ENCODE measurements at places on chromosomes 11 and 22.

- DNase-seq, result no peak
These were observed 361.1 kb downstream of the ETS1 start for GRCh38 chr11:128226106-128226716.

DNA sequence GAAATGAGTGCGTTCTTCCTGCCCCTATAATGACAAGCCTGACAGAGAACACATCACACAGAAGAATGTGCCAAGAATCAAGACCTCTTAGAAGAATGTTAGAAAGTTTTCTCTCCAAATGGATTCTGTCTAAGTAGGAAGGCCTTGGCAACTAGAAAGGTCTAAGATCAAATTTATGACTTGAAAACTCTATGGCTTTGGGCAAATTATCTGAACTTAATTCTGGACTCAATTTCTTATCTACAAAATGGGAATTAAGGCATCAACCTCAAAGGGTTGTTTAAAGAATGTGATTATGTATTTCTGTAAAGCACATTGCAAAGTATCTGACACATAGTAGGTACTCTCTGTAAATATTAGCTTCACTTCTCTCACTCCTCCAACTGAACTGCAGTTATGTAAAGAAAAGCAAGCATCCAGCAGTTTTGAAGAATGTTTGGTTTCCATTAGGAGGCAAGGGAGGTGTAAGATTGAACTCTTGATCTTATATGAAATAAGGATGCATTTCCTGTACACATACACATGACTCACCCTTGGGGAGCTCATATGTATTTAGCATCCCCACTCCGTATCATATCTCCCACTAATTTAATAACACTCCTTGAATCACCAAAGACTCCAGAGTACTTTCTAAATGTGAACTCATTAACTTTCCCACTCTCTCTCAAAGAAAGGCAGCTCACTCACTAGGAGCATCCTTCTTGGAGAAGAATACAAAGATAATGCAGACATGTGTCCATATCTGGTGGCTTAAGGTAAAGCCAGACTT is 77.6 kb downstream of the ETS1 start:
- no peak for DNase-seq

- DNase-seq, result no peak
These were observed 31.2 kb upstream of the RBMXL2 start for GRCh38 chr11:7057641-7058040.

GRCh38 chr11:126840975-126841374 is 159.6 kb downstream of the KIRREL3 start:
- no peak for DNase-seq

DNA sequence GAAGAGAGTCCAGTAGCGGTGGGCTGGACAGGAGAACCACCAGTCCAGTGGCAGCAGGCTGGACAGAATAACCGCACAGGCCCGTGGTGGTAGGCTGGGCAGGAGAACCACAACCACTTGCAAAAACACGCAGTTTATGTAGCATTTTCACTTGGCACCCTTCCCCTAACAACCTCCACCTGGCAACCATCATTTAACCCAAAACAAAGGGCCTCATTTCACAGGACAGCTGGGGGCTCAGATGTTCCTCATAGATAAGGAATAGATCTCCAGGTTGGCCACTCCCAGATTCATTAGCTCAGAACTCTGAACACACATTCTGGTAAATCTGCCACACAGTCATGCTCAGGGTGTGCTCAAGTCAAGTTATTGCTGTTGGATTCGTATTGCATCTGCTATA is 41.2 kb downstream of the SYTL2 start:
- DNase-seq, result no peak

DNA sequence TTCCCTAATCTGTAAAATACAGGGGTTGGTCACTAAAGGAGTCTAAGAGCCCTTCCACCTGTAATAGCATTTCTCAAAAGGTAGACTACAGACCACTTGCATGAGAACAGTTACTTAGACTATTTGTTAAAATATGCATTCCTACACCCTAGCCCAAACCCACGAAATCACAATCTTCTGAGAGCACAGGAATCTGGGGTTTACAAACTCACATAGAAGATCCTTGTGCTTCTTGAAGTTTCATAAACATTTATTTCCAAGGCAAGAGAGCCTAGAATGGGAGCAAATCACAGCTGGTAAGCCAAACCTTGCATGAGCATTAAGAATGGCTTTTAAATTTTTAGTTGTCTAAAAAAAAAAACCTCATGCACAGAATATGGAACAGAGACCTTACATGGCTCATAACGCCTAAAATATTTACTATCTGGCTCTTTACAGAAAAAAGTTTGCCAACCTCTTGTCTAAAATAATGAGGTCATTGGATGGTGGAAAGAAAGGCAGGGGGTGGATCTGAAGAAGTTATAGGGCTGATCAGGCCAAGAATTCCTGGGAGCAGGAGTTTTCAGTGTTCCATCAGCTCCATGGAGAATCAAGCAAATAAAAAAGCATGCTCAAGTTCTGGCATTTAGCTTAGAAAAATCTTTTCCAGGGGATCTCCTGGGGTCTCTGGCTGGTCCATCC is 133.4 kb downstream of the CCDC34 start:
- DNase-seq, result no peak

- no peak for DNase-seq
These were observed 26.2 kb downstream of the AGBL2 start for GRCh38 chr11:47688991-47689390.

DNA sequence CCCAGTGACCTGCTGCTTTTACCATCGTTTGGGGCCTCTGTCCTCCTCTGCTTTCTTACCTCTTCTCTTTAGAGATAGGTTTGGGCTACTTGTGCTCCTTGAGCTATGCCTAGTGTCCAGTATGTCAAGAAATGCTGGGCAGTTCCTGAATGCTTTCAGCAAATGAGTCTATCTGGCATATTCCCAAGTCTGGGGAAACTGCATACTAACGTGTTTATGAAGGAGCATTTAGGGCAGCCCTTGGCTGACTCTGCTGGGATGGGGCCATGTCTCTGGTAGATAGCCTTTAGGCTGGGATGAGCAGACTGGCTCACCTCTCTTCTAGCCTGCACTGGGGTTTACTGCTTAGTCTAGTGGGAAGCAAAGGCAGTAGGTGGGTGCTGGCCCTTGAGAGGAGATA is 43.7 kb upstream of the SUSD2 start:
- no peak for DNase-seq

DNA sequence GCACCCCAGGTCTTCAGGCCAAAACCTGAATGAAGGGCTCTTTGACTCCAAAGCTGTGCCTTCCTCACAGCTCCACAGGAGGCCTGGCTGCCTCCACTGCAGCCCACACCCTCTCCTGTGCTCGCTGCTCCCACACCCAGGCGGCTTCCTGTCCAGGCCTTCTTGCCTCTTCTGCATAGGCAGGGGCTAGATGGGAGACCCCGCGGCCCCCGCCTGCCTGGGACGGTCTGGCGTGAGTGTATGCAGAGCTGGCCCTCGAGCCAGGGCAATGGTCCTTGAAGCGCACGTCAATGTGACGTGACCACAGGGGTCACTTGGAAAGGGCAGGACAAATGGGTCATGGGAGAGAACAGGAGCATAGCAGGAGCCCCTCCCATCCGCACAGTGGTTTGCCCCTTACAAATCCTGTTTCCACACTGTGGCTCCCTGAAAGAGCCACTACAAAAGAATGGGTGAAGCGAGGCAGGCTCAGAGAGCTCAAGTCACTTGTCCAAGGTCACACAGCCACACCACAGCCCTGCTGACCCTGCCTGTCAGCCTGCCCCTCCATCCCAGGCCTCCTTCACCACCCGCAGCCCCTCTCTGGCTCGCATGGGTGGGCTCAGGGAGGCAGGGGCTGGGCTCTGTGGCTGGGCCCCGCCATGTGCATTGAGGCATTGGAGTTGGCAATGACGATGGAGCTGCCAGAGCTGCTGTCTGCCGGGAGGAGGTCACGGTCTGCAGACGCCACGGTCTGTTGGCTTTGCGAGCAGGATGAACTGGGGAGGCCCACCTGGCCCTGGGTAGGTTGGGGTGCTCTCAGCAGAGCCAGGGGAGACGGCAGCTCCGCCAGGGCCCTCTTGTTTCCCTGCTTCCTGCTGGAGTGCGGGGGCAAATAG is 71.2 kb upstream of the WNT11 start:
- DNase-seq, result no peak

- no peak for DNase-seq
These were observed 9.6 kb downstream of the WT1 start for GRCh38 chr11:32425761-32426160.

DNA sequence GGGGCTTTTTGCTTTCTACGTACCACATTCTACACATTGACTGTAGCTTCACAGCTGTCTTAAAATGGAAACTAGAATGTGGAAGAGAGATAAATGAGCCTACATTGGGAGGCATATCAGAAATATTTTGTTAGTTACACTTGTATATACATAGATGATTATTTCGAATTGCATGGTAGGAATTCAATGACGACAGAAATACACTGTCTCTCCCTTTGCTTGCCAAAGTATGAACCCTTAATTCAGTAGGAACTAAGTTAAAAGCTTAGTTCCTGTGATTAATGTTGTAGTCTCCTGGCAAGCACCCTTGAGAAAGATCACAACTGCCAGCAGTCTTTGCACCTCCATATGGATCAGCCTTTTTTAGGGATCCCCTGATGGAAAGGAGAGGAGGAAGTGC is 10.1 kb downstream of the C11orf87 start:
- DNase-seq, result no peak

- no peak for DNase-seq
These were observed 228.2 kb upstream of the ZC3H12C start for GRCh38 chr11:109864834-109865547.

DNA sequence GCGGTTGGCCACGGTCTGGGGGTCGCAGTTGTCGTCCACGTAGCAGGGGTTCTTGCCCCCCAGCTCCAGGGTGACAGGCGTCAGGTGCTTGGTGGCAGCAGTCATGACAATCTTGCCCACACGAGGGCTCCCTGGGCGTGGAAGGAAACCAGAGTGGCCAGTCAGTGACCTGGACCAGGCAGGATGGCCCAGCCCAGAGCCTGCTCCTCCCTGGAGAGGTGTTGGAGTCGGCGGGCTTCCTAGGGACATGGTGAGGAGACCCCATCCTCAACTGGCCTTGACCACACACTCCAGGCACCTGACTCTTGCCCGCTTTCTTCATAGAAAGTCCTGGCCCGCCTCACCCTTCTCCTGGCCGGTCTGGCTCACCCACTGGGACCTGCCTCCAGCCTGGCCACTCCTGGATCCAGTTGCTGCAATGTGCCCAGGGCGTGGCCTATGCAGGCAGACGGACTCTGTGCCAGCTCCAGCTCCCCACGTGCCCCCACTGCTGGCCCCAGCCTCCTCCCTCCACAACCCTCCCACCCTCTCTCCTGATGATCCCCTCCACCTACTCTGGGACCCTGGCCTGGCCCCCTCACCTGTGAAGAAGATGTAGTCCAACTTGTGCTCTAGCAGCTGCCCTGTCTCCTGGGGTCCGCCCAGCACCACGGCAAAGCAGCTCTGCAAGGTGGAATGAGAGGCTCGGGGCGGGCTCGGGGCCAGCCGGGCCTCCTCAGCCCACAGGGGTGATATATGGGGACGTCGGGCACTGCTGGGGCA is 8.7 kb downstream of the ALDH3B2 start:
- DNase-seq, result no peak

GRCh38 chr11:62140304-62141110 is 16.7 kb downstream of the INCENP start:
- no peak for DNase-seq

DNA sequence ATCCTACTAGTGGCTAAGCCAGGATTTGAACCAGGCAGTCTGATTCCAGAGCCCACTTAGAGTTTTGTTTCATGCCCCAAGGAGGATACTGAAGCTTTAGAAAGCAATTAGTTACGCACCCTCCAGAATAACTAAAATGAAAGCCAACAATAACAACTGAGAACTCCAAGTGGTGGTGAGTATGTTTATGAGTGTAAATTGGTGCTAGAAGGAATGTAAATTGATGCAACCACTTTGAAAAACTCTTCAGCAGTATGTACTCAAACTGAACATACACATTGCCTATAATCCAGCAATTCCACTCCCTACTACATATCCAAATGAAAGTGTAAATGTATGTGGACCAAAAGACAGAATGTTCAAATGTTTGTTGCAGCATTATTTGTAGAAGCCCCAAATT is 6.7 kb upstream of the ARL14EP start:
- no peak for DNase-seq

GRCh38 chr22:49971232-49972162 is 10.9 kb downstream of the PIM3 start:
- no peak for DNase-seq

DNA sequence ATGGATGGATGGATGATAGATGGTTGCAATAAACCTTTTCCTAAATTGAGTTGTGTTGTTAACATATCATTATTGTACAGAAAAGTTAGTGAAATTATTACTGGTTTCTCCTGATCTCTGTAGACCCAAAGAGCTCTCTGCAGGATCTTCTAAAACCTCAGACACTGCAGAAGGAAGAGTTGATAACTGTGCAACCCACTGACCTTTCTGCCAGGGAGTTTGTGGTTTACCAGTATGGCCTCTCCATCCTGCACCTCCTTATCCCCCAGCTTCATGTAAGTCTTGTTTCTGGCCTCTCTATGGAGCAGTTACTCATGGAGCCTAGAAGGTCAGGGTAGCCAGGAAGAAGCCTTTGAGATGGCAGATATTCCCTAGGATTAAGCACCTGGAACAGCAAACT is 45.6 kb downstream of the BTG4 start:
- DNase-seq, result no peak

DNA sequence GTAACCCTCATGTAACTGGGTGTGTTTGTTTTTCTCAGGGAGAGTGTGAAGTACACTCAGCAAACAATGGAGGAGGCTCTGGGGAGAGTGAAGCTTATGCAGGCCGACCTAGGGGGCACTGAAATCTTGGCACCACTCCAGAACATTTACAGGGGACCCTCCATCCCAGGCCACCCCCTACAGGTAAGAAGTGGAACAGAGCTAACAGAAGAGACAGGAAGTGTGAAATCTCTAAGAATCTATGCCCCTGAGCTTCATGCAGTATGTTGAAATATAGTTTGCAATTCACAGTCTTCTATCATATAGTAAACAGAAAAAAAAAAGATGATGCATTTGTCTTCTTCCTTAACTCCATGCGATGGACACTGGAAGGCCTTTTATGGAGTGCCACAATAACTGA is 8.4 kb downstream of the VWA5A start:
- DNase-seq, result no peak

DNA sequence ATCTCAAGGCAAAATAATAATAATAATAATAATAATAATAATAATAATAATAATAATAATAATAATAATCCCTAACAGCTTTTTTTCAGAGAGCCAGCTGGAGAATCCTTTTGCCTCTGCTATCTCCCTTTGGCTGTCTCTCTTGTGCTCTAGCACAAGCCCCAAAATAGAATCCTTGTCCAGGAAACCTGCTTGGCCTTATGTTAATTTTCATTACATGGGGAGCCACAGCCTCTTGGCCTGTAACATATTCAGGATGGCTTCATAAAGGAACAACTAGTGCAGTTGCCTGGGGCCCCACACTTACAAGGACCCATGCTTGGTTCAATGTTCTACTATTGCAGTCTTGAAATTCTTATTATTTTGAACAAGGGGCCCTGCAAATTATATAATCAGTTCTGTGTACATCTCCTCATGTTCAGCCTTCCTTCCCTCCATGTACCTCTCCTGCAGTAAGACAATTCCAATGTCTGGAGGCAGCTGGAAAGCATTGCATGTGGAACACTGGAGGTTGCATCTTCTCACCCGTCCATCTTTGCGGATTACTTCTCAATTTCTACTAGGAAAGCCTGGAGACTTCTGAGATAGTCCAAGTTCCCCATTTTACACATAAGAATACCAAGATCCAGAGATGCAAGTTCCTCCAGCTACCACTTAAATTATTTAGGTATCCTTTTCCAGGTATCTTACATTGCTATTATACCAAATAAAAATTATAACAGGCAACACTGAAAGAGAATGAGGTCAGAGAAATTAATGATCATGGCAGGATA is 37.8 kb upstream of the SORL1 start:
- DNase-seq, result no peak
